ENCODE measurements at places on chromosomes 3 and 15. TPM values are rescaled to one million over a fixed set of nuclear protein-coding genes. Genes with fewer than 3 reads are reported as not detected.

RARB gene
- 1.8 TPM for total RNA-seq

LRCH3 gene
- 47.1 TPM for total RNA-seq

FGF7 gene
- 60.8 TPM for total RNA-seq

CLDND1 gene
- 235 TPM for total RNA-seq

RFTN1 gene
- 158 TPM for total RNA-seq

CASR gene
- total RNA-seq: not detected

CELSR3 gene
- 2.4 TPM for total RNA-seq

OR5K2 gene
- total RNA-seq: not detected

MESP1 gene
- total RNA-seq: under 0.01 TPM

COLQ gene
- total RNA-seq: 0.29 TPM

FLNB gene
- total RNA-seq: 431 TPM

DPPA2 gene
- total RNA-seq: not detected

TGM5 gene
- total RNA-seq: not detected

SLC25A38 gene
- total RNA-seq: 30.6 TPM

PIF1 gene
- 2.6 TPM for total RNA-seq

PGBD4 gene
- 1.3 TPM for total RNA-seq

ADGRG7 gene
- total RNA-seq: not detected

SUSD5 gene
- total RNA-seq: 0.66 TPM

AHSG gene
- total RNA-seq: not detected

SI gene
- total RNA-seq: not detected

PPIB gene
- 692 TPM for total RNA-seq

STRA6 gene
- 33.3 TPM for total RNA-seq

DHFR2 gene
- total RNA-seq: 3.1 TPM

ARPP19 gene
- 71.8 TPM for total RNA-seq

All from placental pericyte (primary cell).